ENCODE measurements at places on chromosomes 16 and 17.

DNA sequence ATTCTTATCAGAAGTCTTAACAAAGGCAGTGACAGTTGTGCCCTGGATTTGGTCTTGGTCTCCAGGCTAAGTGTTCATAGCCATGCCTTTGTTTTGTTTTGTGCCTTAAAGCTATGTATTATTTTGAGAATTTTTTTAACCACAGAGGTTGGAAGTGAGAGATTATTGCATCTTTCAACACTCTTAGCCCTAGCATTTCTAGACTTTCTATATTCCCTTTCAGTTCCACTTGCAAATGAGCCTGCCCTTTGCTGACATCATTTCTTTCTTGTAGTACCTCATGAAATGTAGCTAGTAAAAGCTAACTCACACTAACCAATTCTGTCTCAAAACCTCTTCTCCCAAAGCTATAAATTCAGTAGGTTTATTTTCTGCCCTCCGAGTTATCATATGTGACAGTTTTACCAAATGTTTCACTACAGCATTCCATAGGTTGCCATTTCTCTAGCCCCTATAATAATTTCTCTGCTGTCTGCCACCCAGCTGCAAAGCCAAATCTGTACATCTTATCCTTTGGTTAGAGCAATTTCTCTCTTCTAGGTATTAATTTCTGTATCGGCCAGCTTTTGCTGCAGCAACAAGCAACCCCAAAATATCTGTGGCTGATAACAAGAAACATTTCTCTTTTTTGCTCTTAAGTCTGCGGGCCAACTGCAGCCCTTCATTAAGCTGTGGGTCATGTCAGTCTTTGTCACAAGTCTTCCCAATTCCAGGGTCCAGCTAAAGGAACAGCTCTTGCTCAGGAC lies 14.2 kb upstream of the CCL1 start:
- DNase-seq, result no peak

DNA sequence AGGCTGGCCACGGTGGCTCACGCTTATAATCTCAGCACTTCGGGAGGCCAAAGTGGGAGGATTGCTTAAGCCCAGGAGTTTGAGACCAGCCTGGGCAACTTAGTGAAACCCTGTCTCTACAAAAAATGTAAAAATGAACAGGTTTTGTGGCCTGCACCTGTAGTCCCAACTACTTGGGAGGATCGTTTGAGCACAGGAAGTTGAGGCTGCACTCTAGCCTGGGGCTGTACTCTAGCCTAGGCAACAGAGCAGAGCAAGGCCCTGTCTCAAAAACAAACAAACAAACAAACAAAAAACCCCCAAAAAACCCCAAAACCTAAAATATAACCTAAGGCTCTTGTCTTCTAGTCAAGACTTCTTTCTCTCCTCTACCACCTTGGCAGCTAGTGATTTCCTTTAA lies 7.4 kb upstream of the HIGD1B start:
- no peak for DNase-seq

DNA sequence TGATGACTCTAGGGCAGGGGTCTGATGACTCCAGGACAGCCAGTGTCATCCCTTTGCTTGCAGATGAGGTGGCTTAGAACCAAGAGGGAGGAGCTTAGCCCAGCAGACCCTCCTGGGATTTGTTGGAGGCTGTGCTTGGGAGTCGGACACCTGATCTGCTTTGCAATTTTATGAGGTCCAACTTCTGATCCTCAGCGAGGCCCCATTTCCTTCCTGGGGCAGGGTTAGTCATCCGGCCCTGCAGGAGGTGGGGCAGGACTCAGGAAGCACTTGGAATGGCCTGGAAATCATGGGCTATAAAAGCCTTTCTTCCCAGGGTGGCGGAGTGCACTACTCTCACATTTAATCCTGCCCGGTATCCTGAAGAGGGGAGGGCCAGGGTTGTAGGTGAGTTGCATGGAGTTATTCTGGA lies 168.5 kb downstream of the MSI2 start:
- peak; percentile 29 for DNase-seq

DNA sequence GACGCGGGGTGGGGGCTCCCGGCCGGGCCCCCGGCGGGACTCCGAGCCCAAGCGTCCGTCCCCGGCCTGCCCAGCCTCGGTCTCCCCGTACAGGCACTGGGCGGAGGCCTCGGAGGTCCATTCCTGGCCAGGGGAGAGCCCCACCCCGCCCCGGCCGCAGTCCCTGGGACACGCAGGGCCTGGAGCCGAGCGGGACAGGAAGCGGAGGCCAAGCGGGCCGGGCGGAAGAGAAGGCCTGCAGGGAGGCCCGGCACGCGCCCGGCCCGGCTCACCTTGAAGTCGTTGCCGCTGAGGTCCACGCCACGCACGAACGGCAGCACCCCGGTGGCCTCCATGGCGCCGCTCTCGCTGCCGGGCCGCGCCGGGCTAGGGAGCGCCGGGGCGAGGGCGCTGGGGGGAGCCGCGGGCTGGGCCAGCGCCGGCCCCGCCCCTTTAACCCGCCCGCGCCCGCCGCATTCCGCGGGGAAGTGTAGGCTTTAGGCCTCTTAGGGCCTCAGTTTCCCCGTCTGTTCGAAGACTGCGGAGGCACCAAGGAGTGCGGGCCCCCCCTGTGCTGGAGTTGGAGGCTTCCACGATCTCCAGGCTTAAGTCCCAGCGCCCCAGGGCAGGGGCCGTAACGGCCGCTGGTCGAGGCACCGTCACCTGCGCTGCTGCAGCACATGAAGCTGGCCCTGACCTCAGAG lies at the start of gene FLII:
Gene FLII, minus strand, starts transcription at position 383 of the 683 bp plus-strand sequence. Its CDS starts 48 bp downstream, at position 335.
- peak; percentile 38 for DNase-seq

- no peak for DNase-seq
These were observed 2.3 kb upstream of the CHST6 start for GRCh38 chr16:75497558-75497957.

GRCh38 chr16:5633845-5634440 lies 536.3 kb upstream of the EEF2KMT start:
- peak; percentile 21 for DNase-seq

DNA sequence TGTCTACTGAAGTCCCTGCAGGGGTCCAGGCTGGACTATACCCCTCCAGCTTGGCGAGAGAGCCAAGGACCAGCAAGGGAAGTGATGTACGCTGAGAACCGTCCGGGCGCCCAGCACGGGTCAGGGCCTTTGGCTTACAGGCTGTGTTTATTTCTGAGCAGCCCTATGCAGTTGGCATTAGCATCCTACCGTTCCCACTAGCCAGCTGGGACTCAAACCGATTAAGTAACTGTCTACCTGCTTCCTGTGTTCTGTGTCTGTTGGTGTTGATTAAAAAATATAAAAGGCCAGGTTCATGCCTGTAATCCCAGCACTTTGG lies 73.8 kb downstream of the CMIP start:
- DNase-seq, result no peak

DNA sequence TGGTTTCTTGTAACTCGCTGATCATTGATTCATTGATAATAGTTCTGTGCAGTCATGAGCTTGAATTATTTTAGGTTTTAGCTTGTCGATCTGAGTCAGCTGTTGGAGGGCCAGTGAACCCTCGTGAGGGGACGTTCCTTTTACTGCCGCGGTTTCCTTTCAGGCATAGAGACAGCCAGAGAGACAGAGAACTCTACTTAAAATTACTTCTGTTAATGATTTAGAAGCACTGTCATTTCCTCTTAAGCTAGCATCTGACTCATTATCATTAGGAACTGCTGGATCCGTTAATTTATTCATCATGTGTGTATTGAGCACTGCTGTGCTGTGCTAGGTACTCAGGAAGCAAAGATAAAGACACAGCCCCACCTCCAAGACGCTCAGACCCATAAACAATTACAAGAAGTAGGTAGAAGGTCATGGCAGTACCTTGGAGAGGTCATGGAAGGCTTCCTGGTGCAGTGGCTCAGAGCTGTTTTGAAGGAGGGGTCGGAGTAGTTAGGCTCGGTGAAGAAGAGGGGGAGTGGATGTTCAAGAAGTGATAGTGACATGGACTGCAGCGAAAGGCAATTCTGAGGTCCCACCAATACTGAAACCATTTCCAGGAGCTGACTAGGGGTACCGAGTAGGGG lies 3.3 kb downstream of the PGS1 start:
- DNase-seq, result peak; percentile 29

DNA sequence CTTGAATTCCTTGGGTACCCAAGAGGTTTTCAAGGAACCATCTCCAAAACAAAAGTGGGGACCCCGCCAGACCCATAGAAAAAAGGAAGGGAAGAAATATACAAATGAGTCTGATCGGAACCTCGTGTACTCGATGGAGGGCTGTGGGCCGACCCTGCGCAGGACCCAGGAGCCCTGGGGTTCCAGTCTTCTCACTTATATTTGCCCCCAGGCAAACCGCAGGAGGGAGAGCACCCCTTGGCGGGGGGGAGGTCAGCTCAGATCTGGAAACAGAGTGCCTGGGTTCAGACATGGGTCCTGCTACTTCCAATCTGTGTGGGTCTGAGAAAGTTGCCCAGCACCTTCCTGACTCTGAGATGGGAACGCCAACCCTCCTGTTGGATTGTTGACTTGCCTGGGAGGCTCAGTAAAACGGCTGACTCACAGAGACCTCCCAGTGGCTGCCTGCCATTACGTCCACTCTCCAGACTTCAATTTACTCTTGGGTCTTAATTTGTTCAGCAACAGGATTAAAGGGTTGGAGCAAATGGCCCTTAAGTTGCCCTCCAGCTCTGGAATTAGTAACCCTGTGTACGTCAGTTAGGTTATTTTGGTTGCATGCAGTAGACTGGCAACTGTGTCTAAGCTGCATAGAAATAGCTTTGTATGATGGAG lies 24.9 kb upstream of the CACNG4 start:
- DNase-seq, result no peak

DNA sequence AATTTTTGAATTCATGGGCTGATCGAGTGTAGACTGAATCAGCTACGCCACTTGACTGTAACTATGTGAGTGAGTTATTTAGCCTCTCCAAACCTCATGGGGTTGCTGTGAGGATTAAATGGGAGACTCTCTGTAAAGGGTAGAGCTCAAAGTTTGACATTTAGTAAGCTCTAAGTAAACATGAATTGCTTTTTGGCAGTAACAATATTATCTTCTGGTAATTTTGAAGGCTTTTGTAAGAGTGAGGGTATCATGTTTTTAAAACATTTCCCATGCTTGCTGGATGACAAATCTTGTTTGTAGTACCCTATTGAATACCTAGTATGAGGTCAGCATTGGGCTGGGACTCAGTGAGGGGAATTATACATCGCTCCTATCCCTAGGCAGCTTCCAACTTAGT lies 35.3 kb downstream of the MRTFB start:
- DNase-seq, result no peak

- no peak for DNase-seq
These were observed 25.9 kb downstream of the IRX6 start for GRCh38 chr16:55349867-55350266.

- no peak for DNase-seq
These were observed 502.2 kb upstream of the ZFHX3 start for GRCh38 chr16:73549984-73550631.

DNA sequence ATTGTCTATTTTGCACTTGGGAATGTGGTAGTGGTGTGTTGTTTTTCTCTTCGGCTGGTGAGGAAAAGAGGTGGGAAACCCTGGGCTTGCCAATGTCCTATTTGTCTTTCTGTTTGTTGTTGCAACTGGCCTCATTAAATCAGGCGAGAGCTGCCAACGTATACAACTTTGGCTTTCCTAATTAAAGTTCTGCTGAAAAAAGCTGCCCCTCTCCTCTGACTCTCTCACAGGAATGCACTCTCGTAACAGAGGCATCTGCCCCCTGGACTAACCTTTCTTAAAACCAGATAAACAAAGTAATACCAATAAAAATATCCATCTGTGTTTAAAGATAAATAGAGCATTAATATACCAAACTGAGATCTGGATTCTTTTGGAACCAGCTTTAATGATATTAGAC lies 7.8 kb downstream of the CDRT15 start:
- no peak for DNase-seq

DNA sequence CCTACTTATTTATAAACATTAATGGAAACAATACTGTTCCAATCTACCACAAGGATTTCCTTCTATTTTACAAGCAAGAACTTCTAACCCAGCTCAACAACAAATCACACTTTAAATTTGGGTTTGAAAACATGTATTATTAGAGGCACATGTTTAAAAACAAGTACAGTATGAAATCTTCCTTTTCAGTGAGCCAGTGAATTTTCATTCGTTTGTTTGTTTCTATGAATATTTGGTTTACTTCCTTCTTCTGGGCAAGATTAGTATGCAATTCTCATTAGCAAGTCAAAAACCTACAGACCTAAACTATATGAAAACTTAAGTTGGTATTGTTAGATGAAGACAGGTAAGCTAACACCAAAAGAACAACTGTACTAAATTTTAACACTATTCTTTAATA lies 25.7 kb downstream of the SLFN12 start:
- DNase-seq, result no peak

DNA sequence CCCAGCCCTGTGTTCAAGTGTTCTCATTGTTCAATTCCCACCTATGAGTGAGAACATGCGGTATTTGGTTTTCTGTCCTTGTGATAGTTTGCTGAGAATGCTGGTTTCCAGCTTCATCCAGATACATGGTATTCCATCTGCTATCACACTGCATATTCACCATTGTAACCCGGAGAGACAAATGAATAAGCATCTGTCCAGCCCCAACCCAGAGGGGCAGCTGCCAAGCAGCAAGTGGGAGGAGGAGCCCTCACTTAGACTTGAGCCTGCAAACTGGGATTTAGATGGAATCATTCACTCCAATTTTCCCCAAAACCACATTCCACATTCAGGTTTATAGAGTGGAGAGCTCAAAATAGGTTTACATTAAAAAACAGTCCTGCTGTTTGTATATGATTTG lies 41.6 kb downstream of the SHISA6 start:
- DNase-seq, result no peak

DNA sequence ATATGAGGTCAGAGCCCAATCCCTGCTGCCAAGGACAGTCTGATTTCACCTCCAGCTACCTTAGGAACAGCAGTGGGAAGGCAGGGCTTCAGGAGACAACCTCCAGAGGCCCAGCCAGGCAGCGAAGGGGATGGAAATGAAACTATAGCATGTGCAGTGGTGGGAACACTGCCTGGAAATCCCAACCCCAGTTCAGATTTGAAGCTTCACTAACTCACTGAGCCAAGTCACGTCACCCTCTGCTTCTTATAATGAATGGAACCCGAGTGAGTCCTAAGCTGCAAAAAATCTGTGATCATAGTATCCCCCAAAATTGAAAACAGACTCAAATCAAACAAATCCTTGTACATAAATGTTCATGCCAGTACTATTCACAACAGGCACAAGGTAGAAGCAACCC lies 36.0 kb upstream of the SLC39A11 start:
- DNase-seq, result no peak

All from epithelial cell of esophagus (primary cell).